ENCODE measurements at places on chromosomes 16 and 17.
A peak's percentile ranks its signal among the peaks of the same experiment; 100 is the strongest.

DNA sequence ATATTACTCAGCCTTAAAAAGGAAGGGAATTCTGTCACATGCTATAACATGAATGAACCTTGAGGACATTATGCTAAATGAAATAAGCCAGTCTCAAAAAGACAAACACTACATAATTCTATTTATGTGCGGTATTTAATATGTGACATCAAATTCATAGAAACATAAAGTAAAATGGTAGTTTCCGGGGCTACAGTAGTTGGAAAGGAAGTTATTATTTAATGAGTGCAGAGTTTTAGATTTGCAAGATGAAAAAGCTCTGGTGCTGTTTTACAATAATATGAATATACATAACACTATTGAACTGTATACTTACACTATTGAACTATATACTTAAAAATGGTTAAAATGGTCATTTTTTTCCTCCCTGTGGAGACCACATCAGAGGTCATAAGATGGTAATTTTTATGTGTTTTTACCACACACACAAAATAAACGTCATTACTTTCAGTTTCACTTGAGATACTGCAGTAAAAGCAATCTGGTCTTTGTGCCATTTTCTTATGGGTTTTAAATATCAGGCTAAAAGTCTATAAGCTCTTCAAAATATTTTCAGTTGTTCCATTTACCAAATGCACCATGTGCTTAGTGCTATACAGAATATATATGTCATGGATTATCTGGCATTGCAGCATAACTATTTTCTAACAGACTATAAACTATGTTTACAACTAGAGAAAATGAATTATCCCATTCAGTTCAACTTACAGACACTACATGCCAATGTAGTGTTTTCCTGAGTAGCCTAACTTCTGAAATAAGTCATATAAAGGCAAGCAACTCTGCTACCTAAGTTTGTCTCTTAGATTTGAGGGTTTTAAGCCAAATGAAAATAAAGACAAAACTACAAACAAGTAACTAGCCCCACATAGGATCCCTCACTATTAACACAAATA, 90.9 kb downstream of the SPAG9 start:
- DNase-seq = peak; percentile 40

DNA sequence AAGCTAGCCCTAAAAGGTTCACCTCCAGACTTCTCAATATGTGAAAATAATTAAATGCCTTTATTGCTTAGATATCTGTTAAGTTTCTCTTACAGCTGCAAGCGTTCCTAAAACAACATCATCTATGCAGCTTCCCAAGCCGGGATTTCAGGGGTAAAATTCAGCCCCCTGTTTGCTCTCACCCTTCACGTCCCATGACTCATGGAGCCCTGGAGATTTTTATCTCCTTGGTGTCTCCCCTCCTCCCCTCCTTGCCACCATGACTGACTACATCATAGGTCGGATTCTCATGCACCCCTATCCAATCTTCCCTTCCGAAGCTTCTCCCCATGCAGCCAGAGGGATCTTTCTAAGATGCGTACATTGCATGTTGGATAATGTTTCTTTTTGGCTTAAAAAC, 21.0 kb upstream of the CACNG4 start:
- DNase-seq = no peak

DNA sequence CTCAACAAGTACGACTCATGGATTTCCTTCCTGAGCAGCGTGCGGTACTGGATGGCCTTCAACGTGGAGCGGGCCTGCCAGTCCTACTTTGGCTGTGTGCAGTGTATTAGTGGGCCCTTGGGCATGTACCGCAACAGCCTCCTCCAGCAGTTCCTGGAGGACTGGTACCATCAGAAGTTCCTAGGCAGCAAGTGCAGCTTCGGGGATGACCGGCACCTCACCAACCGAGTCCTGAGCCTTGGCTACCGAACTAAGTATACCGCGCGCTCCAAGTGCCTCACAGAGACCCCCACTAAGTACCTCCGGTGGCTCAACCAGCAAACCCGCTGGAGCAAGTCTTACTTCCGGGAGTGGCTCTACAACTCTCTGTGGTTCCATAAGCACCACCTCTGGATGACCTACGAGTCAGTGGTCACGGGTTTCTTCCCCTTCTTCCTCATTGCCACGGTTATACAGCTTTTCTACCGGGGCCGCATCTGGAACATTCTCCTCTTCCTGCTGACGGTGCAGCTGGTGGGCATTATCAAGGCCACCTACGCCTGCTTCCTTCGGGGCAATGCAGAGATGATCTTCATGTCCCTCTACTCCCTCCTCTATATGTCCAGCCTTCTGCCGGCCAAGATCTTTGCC, 9.0 kb downstream of the HAS3 start:
- no peak for DNase-seq

DNA sequence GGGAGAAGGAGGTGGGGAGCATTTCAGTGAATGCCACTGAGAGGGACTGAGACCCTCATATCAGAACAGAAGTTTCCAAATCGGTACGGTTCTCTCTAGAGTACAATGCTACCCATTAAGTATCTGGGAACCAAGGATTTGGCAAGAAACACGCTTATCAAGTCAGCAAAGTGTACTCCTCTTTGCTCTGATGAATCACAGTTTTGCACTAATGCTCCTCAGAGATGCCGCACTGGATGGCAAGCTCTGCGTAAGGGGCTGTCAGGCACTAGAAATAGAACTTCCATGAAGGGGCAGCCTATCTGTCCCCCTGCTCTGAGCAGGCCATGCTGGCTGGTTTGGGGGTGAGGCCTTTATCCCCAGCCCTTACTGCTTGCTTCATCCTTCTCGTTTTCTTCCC, 4.8 kb upstream of the ABCC12 start:
- DNase-seq = no peak

- DNase-seq = no peak
Measured at GRCh38 chr17:72336026-72336803, 215.4 kb downstream of the SOX9 start.

All from hematopoietic multipotent progenitor cell treated with erythropoietin and hydrocortisone succinate and interleukin-3 and kit ligand, for 4 days (in vitro differentiated cells).